Left cardiac atrium (tissue), 4 donors: ENCODE measurements at places on chromosomes 5 and 9. TPM values are rescaled to one million over a fixed set of nuclear protein-coding genes. Genes with fewer than 3 reads are reported as not detected.

DNA sequence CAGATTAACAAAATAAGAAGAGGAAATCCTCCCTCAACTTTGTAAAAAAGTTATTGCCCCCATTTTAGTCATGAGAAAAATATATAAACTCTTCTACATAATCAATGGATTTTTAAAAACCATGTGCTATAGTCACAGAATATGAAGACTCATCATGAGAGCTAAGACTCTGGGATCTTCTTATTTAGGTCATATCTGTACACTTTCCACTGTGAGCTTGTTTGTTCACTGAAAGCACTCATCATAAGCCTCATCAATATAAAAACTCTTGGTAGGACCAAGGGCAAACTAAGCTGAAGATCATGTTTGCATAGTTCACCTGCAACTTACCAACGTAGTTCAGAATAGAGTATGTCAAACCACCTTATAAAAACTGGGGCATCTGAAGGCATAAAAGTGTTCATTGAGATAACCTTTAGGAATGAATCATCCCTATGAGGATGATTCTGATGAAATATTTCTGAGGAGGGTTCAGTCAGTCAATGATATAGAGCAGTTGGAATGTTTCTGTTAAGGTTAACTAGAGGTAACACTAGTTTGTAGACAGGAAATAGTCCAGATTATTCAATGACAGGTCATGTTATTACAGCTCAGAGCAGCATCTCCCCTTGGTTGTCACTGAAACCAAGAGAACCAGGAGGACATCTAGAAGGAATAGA is 289.9 kb upstream of the SMC2 start:
- DNase-seq: no peak

- DNase-seq: peak; percentile 30
These were observed 5.4 kb upstream of the NRARP start for GRCh38 chr9:137307255-137308056.

- DNase-seq: no peak
These were observed 61.5 kb downstream of the SV2C start for GRCh38 chr5:76144513-76145274.

Gene SLC36A2
- total RNA-seq: not detected

- no peak for DNase-seq
These were observed 122.5 kb downstream of the SCAMP1 start for GRCh38 chr5:78482948-78483347.

Gene ABCA2
- 30.0 TPM for total RNA-seq
